ENCODE measurements at places on chromosomes 5 and 9.

DNA sequence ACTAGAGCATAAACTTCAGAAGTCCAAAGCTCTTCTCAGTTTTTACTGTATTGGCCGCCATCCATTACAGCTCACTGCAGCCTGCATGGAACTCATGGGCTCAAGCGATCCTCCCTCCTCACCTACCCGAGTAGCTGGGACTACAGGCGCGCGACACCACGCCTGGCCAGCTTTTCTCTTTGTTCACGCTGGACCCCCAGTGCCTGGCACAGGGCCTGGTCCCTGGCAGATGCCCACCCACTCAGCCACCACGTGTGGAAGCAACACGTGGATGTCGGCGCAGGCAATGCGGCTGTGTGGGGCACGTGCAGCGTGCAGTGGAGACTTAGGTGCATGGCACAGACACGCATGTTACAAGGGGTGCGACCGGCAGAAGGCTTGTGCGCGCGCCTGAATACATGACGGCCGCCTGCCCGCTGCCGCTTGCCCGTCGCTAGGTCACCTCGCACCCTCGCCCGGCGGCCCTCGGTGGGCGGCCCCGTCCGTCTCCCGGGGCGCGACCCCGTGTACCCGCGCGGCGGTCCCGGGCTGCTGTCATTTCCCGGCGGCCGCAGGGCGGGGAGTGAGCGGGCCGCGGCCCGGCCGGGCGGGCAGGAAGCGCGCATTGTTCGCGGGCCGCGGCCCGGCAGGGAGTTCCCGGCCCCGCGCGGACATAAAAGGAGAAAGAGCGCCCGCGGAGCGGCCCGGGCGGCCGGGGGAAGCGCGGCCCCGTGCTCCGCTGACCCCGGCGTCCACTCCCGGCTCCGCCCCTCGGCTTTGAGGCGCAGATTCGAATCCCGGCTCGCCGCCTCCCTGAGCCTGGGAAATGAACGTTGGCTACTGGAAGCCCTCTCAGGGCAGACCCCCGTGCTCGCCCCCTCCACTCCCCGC, 24.1 kb upstream of the PTGS1 start:
- no peak for DNase-seq

GRCh38 chr9:29339387-29339786, 1766.1 kb upstream of the C9orf72 start:
- DNase-seq, result no peak

DNA sequence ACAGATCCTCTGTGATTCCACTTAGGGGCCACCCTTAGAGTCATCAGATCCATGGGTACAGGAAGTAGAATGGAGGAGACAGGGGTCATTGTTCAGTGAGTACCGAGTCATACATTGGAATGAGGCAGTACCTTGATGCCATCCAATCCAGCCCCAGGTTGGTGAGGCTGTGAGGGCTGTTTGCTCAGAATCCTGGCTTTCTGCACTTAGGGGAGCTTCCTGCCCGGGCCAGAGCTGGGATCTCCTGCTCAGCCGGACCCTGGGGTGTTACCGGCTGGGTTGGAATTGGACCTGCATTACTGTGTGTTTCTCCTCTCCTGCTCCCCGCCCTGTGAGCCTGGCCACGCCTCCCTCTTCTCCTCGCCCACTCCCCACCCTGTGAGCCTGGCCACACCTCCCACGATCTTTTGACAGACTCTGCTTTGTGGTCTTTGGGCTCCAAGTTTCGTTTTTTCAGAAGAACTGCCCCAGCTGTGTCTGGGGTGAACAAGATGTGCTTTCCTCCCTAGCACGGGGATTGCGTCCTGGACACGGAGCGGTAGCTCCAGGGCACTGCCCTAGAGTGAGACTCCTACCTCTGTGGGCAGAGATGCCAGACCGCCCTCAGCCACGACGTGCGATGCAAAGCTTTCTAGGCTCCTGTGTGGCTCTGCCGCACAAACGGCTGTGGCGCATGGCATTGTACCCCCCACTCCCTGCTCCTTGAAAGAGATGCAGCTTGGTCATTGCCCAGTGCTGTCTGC, 15.4 kb downstream of the TRAF2 start:
- no peak for DNase-seq

GRCh38 chr9:70964861-70965260, 156.6 kb downstream of the TRPM3 start:
- no peak for DNase-seq

- no peak for DNase-seq
Observed at GRCh38 chr9:69400470-69400869, 75.5 kb downstream of the ENTREP1 start.

DNA sequence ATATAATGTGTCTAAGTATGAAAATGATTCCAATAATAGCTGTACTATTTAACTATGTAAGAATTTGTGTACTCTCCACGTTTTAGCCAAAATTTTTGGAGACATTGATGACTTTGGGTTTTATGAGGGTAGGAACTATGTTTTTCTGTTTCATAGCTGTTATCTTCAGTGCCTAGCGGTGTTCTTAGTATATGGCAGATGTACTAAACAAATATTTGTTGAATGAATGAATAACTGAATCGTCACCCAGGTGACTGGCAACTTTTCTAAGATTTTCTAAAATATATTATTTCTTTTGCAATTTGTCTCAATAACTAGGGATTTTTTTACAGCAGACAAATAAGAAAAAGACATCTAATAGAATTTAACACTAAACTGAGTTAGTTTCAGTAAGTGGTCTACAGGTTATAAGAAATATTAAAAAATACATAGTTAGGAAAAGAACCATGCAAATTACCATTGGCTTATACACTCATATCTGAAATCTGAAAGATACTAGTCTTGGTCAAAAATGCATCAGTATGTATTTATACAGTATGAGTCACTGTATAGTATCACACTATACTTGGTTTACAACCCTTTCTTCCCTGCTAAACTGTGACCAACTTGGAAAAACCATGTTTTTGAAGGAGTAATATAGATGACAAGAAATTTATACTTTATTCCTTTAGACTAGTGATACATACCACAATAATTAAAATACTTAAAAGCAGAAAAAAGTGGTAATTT, 10.5 kb upstream of the ERCC6L2 start:
- DNase-seq, result no peak

GRCh38 chr5:135221696-135222095, 177.3 kb downstream of the MACROH2A1 start:
- no peak for DNase-seq

GRCh38 chr9:10633785-10634184, 21.0 kb upstream of the PTPRD start:
- DNase-seq, result no peak

GRCh38 chr9:2872931-2873323, 29.0 kb upstream of the PUM3 start:
- no peak for DNase-seq

GRCh38 chr9:20477940-20478620, 144.2 kb downstream of the MLLT3 start:
- no peak for DNase-seq

DNA sequence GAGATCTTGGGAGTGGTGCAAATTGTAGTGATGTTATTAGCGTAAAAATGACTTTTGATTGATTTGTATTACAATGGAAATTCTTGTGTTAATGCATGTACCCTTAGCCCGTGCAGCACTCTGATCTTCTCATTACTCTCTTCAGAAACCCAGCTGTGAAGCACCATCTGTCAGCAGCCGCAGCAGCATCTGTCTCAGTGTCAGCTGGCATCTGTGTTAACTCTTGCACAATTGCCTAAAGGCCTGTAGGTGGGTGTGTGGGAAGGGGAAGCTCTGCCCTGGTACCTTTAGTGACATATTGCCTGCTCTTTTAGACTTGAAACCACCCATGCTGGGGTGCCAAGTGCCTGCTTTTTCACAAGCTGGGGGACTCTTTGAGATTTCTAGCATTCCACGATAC, 101.3 kb downstream of the FBXL7 start:
- no peak for DNase-seq

DNA sequence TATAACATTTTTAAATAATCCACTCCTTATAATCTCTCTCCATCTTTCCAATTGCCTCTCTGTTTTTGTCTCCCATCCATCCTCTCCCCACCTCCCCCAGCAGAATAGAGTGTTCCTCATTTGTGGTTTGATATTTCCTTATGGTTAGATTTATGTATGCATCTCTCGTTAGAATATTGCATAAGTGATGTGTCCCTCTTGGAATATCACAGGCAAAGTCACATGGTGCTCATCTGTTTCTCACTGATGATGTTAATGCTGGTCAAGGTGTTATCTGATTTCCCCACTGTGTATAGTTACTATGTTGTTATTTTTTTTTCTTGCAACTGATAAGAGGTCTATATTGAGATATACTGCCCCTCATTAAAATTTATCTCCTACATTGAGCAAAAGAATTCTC, 3.1 kb upstream of the LRRC70 start:
- DNase-seq, result no peak

- no peak for DNase-seq
Observed at GRCh38 chr5:32668552-32668951, 42.6 kb upstream of the NPR3 start.

- DNase-seq, result no peak
Observed at GRCh38 chr9:28866951-28867350, 1293.7 kb upstream of the C9orf72 start.

GRCh38 chr9:72271613-72272478, 93.2 kb downstream of the ZFAND5 start:
- no peak for DNase-seq

GRCh38 chr9:22165144-22165543, 156.0 kb upstream of the CDKN2B start:
- DNase-seq, result no peak

- no peak for DNase-seq
Observed at GRCh38 chr5:148826739-148827070, 294 bp downstream of the ADRB2 start.

DNA sequence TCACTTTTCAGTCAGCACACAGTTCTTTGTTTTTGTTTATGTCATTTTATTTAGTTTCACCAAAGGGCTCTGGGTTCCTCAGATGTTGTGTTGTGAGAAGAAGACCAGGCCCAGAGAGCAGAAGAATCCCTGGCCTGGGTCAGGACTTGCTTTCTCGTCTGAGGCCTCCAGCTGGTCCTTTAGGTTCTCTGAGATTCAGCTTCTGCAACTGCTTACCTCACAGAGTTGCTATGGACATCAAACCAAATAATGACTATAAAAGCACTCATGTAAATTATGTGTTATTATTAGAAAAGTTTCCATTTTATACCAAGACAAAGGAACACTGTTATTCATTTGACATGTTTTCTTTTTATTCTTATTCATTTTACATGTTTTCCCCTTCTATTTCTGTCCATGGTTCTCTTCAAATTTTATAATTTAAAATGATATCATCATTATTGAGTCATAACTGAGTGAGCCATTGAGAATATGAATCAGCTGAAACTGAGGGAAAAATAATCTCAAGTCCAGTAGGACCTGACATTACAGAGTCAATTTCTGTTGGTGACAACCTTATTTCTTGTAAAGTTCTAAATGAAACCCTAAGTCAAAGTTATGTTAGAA, 44.0 kb upstream of the GLRX start:
- DNase-seq, result no peak

DNA sequence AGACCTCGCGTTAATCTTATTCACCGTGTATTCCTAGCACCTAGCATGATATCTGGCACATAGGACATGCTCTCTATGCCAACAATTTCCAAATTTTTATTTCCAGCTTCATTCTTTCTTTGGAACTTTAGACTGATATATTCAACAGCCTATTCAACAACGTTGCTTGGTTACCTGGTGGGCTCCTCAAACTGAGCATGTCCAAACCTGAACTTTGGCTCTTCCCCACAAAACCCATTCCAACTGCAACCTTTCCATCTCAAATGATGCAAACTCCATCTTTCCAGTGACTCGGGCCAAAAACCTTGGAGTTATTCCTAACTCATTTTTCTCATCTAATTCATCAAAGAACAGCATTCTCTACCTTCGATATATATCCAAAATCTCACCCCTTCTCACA, 525.2 kb downstream of the AGTPBP1 start:
- DNase-seq, result no peak

DNA sequence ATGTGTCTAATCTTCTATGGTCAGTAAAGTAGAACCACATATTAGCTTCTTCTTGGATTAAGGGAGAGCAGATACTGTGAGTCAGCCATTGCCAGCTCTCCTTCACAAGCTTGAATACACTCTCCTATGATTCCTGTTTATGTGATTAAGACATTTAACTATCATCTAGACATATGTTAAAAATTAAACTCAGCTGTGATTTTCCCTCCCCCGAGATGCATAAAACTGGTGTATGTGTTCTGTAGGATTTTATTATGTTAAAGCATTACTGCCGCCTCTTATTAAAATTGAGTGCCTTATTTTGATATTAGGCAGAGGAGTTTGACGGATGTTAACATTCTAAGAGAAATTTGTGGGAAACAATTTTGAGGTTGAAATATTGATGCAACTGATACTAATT, 114.6 kb downstream of the ACTBL2 start:
- no peak for DNase-seq

DNA sequence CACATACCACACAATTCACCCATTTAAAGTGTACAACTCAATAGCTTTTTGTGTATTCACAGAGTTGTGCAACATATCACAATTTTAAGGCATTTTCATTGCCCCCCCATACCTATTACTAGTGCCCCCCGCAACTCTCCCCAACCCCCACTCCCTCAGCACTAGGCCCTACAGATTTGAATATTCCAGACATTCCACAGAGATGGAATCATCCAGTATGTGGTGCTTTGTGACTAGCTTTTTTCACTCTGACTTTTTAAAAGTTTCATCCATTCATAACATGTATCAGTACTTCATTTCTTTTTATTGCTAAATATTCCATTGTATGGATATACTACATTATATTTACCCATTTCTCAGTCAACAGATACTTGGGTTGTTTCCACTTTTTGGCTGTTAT, 102.9 kb upstream of the LRRTM2 start:
- no peak for DNase-seq

DNA sequence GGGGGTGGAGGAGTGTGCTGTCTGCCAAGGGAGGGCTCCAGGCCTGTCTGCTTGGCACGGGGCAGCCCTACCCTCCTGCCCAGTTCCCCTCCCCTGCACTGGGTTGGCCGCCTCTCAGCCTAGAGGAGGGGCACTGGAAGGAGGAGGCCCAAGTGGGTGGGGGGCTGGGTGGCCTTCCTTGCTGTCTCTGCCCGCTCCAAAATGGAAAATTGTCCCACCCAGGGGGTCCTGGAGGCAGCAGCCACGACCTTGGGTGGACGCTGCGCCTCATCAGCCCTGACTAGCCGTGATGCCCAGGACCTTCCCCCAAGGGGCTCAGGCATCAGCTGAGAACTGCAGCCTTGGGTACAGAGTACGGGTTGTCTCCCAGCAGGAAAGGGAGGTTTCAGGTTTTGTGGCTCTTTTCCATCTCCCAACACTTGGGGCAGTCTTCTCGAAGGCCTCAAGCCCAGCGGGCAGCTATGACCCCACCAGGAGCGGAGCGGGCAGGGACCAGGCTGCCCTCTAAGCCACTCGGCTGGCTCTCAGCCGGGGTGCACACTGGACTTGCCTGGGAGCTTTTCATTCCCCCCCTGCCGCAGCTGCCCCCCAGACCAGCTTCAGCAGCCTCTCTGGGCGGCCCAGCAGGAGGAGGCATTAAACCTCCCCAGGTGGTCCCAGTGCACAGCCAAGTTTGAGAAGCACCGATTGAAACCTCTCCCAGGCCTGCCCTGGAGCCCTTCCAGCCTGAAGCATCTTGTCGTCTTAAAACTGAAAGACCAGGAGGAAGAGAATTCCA, 20.6 kb downstream of the NTNG2 start:
- DNase-seq, result no peak
